T follicular helper cell (primary cell): ENCODE measurements at places on chromosomes 13 and 19.

DNA sequence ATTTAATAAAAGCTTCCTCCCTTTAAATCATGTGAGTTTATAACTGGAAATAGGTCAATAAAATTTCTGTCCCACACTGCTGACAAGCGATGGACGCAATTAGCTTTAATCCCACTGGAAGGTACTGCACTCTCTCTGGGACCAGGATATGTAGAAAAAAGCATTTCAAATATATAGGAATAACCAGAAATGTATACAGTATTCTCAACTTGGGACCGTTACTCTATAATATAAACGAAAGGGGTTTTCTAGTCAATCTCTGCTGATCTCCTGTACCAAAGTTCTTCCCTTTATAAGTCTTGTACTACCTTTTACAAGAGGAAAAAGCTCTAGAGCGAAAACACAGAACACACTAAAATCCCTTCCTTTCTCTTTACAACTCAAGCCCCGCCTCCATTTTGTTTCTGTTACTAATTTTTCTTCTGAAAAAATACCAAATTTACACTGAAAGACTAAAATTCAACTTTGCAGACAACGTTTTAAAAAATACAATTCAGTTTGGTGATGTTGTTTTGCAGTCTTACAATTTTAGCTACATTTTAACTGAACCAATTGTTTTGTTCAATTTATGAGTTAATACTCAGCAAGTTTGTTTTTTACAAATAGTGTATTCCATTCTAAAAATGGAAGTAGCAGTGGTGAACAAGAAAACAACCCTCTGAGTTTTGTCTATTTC, 1.7 kb upstream of the USPL1 start:
- no peak for DNase-seq

- DNase-seq: no peak
Observed at GRCh38 chr19:32436692-32437091, 31.1 kb downstream of the DPY19L3 start.

DNA sequence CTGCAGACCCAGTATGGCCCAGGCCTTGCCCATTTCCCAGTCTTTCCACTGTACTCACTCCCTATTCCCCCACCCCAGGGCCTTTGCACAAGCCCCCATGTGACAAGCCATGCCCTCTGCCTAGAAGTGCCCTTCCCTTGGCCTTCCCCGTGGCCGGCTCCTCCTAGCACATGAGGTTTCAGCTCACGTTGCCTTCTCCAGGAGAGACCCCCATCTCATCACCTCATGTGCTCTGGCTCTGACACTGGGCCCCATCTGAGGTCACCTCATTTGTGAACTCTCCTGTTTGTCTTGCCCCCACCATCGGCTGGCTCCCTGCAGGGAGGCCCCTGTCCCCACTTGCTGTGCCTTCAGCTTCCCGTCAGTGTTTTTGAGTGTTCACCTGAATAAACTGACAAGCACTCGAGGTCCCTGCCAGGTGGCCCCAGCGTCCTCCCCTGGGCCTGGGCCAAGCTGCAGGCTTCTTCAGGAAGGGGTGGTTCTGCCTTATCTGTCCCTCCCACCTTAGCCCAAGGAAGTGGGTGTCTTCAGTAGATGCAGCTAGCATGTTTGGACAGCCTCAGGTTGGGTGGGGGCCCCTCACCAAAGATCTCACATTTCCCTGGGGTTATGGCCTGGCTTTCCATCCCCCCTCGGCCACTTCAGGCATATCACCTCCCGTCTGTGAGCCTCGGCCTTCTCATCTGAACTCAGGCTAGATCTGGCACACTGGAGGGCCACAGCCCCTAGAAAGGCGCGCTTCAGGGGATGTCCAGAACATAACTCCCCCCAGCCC, 3.8 kb upstream of the SLC25A42 start:
- DNase-seq: no peak

GRCh38 chr13:41976476-41976875, 15.6 kb upstream of the VWA8 start:
- DNase-seq: no peak

GRCh38 chr19:36049080-36049698, 4.9 kb downstream of the THAP8 start:
- DNase-seq: no peak

DNA sequence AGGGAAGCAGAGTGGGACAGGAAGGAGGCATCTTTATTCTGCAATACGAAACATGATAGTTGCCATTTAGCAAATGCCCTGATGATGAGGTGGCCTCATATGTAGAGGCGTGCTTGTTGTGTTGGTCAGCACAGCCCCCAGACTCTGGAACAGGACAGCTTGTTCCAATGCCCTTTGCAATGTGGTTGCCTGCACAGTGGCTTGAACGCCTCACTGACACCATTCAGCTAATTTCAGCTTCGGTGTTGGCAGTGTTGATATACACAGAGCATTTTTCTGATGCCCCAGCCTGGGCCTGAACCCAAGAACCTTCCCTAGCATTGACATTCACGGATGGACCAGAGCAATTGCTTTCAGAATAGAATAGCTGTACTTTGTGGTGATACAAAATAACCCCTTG, 133.3 kb downstream of the HS6ST3 start:
- DNase-seq: no peak

- no peak for DNase-seq
Observed at GRCh38 chr13:30692113-30692512, 43.2 kb upstream of the ALOX5AP start.

DNA sequence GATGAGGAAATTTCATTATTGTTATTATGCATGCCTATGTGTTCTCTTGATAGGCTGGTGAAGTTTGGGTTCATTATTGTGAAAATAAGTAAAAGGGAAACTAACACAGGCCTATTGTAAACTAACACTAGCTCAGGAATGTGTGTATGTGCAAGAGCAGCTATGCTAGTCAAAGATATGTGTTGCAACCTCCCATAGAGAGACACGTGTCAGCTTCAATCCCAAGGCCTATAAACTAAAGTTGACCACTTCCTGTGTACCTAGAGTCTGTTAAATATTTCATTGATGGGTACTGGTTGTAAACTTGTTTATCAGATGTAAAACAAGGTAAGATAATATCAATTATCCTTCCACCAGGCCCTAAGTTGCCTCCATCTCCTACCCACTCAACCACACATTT, 44.7 kb upstream of the ZNF30 start:
- DNase-seq: no peak

- DNase-seq: no peak
Observed at GRCh38 chr19:17311455-17312188, 2.3 kb downstream of the DDA1 start.

- no peak for DNase-seq
Observed at GRCh38 chr19:30084390-30084819, 142.4 kb downstream of the URI1 start.

DNA sequence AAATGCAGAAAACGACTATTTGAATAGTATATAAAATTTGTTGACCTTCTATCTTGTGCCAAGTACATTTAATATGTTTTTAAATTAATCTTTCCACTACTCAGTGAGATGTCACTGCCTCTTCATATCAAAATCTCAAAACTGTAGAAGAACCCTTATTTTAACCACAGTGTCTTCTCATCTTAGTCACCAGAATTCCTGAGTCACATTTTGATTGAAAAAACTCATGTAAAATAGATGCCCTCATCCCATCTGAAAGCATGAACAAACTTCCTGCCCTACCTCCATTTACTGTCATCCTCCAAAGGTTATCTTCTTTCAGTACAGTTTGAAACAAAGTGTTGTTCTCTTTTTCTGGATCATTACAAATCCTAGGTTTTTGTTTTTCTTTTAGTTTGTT, 1215.4 kb downstream of the PCDH9 start:
- DNase-seq: no peak

DNA sequence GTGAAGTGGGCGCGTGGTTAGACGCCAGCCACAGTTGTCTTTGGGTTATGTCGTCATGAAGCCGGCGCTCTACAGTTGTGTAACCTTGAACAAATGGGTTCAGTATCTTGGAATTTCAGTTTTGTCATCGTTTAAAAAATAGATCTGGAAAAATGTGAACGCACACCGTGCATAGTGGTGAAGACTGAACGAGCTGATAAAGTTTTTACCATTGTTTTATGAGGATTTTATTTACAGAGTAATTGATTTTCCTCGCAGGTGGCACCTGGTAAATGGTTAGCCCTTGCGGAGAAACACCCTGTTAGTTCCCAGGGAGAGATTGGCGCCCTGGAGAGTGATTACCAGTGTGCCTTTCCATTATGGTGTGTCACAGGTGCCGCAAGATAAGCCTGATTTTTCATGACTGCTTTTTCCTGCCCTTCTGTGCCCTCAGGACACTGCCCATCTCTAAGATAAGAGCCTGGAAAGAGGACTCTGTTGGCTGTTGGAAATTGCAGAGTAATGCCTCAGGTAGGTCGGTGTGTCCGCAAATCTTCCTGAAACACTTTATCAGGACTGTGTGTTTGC, 577 bp downstream of the ZNF181 start:
- no peak for DNase-seq

DNA sequence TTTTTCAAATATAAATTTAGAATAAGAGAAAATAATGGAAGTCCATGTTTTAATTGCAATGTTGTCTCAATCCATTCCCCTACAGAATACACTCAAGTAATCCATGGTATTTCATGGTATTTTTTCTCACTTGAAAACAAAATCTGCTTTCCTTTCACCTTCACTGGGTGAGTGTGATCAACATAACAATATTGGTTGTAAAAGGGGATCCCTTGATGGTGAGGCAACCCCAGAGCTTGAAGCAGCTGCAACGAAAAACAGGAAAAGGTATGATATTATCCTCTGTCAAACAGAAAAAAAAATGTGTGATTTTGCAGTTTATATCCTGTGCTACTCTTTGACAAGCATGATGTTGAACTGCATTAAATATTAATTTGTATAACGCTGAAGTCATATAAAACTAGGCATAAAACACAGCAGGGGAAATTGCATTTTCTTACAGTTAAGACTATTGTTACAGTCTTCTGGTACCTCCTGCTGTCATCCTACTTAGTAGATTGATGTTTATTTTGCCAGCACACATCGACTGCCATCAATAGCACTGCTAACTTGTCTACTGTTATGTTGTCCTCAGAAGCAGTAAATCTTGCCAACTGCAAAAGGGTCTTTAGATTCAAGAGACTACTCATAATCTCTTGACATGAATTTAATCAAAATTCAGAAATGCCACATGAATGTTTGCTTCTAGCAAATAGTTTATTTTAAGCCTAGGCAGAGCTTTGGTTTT, 373.1 kb upstream of the MIR17HG start:
- no peak for DNase-seq

DNA sequence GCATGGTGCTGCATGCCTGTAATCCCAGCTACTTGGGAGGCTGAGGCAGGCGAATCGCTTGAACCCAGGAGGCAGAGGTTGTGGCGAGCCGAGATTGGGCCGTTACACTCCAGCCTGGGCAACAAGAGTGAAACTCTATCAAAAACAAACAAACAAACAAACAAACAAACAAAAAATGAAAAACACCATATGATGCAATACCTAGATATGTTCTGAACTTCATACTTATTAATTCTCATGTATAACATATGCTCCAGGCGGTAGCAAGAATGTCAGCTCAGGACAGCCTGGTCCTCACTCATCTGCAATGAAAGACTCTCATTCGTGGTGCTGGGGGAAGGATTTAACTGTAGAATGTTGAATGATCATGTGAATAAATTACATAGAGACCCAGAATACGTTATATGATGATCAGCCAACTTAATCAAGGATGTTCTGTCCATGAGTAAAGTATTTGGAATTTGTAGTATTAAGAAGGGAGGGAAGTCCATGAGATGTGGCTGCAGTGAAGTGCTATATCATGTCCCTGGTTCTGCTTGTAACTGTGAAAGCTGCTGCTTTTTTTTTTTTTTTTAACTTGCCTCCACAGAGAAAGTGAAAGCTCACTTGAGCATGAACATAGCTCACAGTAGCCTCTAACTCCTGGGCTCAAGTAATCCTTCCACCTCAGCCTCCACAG, 206.8 kb downstream of the UQCRFS1 start:
- no peak for DNase-seq
